ENCODE measurements at places on chromosomes 7 and 10.

DNA sequence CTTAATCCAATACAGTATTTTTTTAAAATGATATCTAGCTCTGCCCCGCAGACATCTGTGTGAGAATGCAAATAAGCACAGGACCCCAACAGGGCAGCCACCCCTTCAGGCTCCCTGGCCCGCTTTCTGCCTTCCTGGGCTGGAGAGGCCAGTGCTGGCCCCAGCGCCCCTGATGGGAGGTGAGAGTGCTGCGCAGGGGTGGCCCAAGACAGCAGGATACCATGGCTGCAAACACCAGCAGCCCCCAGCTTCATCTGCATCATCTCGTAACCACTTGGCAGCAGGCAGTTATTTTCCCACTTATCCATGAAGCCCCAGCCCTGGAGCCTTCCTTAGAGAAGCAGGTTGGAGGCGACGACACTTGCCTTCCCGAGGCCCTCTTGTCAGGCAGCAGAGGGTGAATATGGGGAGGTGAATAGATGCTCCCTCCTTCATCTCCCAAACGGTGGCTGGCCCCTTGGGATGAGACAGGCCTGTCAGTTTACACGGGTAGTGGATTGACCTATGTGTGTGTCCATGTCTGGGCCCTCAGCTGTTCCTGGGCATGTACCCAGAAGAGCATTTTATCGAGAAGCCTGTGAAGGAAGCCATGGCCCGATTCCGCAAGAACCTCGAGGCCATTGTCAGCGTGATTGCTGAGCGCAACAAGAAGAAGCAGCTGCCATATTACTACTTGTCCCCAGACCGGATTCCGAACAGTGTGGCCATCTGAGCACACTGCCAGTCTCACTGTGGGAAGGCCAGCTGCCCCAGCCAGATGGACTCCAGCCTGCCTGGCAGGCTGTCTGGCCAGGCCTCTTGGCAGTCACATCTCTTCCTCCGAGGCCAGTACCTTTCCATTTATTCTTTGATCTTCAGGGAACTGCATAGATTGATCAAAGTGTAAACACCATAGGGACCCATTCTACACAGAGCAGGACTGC, 71.2 kb downstream of the ALOX5 start:
- no peak for DNase-seq

- DNase-seq = no peak
Observed at GRCh38 chr7:14137676-14138075, 148.2 kb upstream of the ETV1 start.

DNA sequence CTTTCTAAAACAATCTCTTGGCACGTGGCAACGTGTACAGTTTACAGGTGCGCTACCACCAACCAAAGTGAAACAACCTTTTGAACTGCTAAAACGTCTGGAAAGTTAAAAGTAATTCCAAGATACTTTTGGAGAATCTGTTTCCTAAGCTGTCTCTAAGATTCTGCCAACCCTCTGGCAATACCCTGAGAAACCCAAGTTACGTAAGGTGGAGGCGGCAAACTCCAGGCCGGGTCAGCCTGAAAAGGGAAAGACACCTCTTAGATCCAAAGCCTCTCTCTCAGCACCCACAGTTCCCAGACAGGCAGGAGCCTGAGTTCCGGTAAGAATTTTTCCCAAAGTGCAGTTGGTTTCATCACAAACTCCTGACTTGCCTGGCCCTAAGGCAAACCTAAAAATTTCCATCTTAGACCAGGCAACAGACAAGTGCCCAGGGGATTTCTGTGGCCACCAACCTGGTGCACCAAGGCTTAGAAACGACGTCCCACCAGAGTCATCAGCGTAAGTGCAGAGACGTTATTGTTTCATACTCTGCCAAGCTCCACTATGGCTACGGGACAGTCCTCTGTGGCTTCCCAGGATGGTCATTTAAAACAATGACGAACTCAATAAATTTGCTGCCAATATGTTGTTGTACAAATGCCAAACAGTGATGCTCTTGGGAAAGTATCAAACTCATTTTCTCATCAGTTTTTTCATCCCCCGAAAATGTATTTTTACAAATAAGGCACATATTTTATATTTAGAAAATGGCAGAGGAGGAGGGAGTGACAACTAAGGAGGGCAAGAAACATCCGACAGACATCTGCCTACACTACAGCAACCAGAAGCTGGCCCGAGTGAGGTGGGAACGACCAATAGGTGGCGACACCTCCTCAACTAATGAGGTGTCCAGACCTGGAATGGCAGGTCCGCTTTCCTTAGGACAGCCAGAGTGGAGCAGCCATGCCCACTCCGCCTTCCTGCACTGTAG, 205.8 kb upstream of the FRMD4A start:
- DNase-seq = peak; percentile 60

DNA sequence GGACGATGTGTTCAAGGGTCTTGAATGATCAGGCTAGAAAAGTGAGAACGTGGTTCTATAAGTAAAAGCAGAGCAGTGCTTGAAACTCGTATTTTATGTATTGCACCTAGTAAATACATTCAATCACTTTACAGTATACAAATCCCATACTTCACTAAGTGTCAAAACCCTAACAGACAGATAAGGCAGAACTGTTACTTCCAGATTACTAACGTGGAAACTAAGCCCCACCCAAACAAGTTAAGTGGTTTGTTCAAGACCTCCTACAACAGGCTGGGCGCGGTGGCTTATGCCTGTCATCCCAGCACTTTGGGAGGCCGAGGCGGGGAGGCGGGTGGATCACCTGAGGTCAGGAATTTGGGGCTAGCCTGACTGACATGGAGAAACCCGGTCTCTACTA, 9.2 kb upstream of the MYO1G start:
- DNase-seq = no peak

DNA sequence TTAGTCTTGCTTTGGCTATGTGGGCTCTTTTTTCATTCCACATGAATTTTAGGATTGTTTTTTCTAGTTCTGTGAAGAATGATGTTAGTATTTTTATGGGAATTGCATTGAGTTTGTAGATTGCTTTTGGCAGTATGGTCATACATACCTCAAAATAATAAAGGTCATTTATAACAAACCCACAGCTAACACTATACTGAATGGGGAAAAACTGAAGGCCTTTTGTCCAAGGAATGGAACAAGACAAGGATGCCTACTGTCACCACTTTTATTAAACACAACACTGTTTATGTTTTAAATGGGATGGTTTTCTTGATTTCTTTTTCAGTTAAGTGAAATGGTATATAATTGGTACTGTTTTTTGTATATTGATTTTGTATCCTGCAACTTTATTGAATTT, 84.3 kb downstream of the CCDC7 start:
- DNase-seq = no peak

GRCh38 chr10:131107970-131108369, 203.6 kb downstream of the TCERG1L start:
- no peak for DNase-seq

DNA sequence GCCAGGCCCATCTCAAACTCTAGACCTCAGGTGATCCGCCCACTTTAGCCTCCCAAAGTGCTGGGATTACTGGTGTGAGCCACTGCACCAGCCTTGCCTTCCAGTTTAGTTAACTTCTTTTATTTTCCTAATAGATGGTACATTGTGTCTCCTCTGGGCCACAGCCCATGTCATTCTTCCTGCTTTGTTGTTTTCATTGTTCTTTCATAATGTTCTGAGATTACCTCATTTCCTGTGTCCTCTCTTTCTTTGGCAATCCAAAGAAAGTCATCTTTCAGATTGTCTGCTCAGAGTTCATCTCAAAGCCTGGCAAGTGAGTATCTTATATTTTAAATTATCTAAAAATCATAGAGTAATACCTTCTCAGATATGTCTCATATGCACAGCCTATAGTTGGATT, at the start of gene OLAH:
OLAH (plus strand) TSS at position 270 of the 400 bp plus-strand sequence. CDS start 3,346 bp downstream, outside the sequence.
- DNase-seq = no peak

GRCh38 chr10:110644598-110645462, 694 bp downstream of the RBM20 start:
- no peak for DNase-seq

- DNase-seq = no peak
Observed at GRCh38 chr7:44394636-44395035, 69.2 kb upstream of the CAMK2B start.

DNA sequence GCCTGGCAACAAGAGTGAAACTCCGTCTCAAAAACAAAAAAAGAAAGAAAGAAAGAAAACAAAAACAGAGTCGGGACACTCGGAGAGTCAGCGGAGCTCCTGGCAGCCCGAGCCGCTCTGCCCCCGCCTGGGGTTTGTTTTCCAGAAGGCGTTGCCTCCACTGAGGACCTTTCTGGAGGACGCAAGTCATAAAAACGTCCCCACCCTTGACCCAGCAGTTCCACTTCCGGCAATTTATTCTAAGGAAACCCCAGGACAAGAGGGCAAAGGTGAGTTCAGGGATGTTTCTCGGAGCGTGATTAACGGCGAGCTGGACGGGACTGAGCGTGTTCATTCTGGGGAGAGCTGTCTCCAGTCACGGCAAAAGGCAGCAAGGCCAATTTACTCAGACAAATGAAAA, 27.0 kb upstream of the SUN1 start:
- DNase-seq = no peak

- peak; percentile 55 for DNase-seq
Observed at GRCh38 chr10:102644066-102644645, at the start of gene TRIM8. Gene TRIM8, plus strand, starts transcription at chr10:102644479. Its CDS starts 139 bp downstream, at chr10:102644618.

GRCh38 chr10:3398825-3399646, 226.5 kb upstream of the PITRM1 start:
- DNase-seq = no peak

DNA sequence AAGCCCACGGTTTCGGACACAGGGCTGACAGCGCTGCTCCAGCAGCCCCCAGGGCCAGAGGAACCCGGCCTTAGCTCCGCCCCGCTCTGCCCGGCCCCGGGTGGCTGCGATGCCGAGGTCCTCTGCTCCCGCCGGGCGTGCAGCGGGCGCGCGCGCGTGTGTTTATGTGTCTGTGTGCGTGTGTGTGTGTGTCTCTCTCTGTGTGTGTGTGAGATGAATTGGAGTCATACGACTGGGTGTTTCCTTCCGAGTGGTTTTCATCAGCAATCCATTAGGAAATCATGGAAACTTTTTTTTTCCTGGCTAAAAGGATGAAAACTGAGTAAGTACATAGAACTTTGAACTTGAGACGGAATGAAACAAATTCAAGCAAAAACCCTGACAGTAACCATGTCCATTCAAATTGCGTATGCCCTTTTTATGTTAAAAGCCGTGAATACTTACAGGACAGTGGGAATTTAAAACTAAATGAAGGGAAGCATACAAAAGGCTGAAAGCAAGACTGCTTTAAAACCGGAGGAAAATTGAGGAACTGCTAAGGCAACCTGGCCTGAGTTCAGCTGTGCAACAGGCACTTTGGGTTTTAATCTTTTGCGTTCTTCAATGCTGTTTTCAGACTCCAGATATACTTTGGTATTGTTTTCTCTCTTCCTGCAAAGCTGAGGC, at the start of gene CPED1:
CPED1 (plus strand) TSS at position 121 of the 666 bp plus-strand sequence. CDS start 911 bp downstream, outside the sequence.
- DNase-seq = peak; percentile 26

- no peak for DNase-seq
Observed at GRCh38 chr7:150317748-150318444, 5.3 kb upstream of the LRRC61 start.

DNA sequence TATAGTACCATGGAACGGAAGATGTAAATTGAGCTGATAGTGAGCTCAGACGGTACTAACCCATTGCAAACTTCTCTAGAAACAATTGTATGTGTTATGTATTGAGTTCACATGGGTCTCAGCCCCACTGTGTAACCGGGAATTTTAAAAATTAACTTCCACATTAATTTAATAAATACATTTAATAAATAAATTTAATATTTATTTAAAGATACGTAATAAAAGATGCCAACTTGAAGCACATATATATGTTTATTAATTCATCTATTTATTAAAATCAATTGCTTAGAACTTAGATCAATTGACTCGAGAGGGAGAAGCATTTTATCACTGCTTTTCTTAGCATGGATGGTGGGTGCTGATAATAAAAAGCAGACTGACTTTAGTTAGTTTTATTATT, 170.1 kb upstream of the NPVF start:
- DNase-seq = no peak

DNA sequence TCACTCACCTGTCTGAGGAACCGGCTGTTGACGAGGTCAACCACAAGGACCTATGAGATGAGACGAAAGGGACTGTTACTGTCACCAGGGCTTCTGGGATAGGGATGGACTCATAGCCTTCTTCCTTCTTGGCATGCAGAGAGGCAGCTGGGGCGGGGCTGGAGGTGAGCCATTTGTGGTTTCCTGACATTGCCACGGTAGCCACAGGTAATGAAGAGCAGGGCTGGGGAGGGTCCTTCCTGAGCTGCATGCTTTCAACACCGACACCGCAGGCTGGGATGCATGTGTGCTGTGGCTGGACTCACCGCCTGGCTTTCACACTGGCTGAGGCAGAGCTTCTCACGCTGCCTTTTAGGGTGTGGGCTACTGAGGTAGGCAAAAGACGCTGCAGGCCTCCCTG, 46.4 kb upstream of the MKRN1 start:
- DNase-seq = peak; percentile 12

DNA sequence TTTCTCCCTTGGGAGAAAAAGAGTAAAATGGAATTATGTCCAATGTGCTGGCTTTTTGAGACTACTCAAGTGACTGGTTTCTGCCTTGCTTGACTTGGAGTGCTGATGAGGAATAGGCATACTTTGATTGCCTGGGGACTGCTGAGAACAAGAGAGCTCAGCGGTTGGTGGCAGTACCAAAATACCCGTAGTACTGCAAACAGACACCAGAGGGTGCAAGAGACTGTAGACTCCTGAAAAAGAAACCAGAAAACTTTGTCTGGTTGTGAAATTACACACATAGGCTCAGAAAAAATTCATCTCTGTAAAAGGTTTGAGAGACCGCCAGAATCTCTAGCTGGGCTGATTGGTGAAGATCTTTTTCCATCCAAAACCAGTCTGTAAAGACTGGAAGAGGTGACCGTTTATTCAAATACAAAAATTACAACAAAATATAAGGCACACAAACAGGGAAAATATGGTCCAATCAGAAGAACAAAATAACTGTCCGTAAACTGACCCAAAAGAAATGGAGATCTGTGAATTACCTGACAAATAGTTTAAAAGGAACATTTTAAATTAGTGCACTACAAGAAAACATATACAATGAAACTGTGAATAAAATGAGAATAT, 18.5 kb downstream of the BICC1 start:
- peak; percentile 51 for DNase-seq

GRCh38 chr10:79179957-79180309, 111.2 kb downstream of the ZMIZ1 start:
- DNase-seq = no peak

GRCh38 chr10:131085091-131085860, 226.2 kb downstream of the TCERG1L start:
- no peak for DNase-seq

DNA sequence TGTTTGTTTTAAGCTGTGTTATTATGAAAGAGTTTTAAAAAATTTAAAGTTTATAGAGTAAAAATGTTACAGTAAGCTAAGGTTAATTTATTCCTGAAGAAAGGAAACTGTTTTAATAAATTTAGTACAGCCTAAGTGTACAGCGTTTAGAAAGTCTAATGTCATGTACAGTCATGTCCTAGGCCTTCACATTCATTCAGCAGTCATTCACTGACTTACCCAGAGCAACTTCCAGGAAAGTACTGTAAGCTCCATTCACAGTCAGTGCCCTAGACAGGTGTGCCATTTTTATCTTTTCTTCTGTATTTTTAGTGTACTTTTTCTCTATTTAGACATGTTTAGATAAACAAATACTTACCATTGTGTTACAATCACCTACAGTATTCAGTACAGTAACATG, 126.8 kb downstream of the TPK1 start:
- no peak for DNase-seq

- no peak for DNase-seq
Observed at GRCh38 chr7:132456418-132456817, 119.9 kb downstream of the PLXNA4 start.

Measured in CD4-positive, alpha-beta T cell treated with Interleukin-17A for 1 hour (primary cell).